ENCODE measurements at places on chromosomes 13 and 19. TPM values are rescaled to one million over a fixed set of nuclear protein-coding genes. Genes with fewer than 3 reads are reported as not detected.

The CYP2A7 gene
- total RNA-seq: not detected

The CD79A gene
- total RNA-seq: 7.0 TPM

GRCh38 chr19:35144259-35144599 lies 1.2 kb downstream of the FXYD7 start:
- no peak for DNase-seq

DNA sequence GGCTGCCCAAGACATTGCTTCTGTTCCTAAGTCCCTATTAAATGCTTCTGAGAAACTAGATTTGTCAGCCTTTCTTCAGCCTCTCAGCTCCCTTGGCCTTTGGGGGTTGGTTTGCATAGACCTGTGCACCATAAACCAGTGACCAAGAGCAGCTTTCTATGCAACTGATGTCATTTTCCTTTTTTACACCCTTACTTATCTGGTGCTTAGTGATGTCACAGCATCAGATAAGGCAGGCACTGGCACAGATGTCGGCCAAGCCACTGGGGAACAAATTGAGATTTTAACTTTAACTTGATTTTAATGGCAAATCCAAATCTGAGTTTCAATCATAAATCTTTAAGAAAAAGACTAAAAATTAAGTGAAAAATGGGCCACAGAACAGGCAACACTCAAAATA lies 59.8 kb downstream of the RUBCNL start:
- no peak for DNase-seq

- no peak for DNase-seq
Measured at GRCh38 chr13:43005460-43006236, 13.6 kb upstream of the EPSTI1 start.

GRCh38 chr13:34174671-34175145 lies 356.8 kb downstream of the RFC3 start:
- DNase-seq: no peak

- DNase-seq: peak; percentile 69
Measured at GRCh38 chr19:5340637-5341447, at the start of gene PTPRS. Gene PTPRS (minus strand): TSS chr19:5340812. CDS start chr19:5286140, 54,672 bp downstream.

Data from activated naive CD4-positive, alpha-beta T cell treated with anti-CD3 and anti-CD28 coated beads, Interleukin-2, amount 50 U/mL, for 72 hours (primary cell).